ELR (cell line): ENCODE measurements at places on chromosomes 7 and 10.

- DNase-seq = no peak
These were observed 9.0 kb upstream of the GPR141 start for GRCh38 chr7:37674531-37674930.

GRCh38 chr10:26881600-26882331, 21.0 kb upstream of the ABI1 start:
- peak; percentile 81 for DNase-seq

DNA sequence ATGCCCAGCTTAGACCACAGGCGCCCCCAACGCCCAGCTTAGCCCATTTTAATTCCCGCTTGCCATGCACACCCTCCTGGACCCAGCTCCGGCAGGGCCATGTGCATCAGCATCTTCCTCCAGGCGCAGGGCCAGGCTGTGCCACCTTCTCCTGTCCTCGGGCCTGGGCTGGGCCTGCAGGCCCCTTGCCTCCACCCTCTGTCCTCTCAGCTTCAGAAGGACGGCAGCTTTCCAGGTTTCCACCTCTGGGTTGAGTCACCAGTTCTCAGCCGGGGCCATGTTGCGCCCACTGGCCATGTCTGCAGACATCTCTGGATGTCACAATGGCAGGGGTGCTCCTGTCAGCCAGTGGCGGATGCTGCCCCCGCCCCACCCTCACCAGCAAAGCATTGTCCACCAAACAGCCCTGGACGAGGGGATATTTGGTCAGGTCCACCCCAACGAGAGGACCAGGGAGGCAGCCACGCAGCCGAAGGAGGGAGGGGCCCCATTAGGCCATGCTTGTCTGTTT, 59.1 kb upstream of the NKX6-2 start:
- no peak for DNase-seq

DNA sequence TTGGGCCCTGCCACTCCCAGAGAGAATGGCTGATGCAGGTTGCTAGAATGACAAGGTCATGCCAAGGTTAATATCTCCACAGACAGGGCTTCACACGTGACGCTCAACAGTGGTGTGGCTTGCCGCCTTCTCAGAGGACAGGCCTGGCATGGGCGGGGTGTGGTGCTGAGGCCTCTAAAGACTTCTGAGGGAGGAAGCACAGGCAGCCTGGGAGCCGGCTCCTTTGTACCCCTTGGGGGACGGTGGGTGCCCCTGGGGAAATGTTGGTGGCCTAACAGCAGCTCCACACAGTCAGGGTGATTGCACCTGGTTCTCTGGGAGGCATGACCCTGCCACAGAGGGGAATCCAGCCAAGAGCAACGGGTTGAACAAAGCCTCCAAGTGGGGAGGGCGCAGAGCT, 115.1 kb downstream of the PKD1L1 start:
- no peak for DNase-seq

- no peak for DNase-seq
These were observed 108.4 kb downstream of the MKI67 start for GRCh38 chr10:128017822-128018221.

DNA sequence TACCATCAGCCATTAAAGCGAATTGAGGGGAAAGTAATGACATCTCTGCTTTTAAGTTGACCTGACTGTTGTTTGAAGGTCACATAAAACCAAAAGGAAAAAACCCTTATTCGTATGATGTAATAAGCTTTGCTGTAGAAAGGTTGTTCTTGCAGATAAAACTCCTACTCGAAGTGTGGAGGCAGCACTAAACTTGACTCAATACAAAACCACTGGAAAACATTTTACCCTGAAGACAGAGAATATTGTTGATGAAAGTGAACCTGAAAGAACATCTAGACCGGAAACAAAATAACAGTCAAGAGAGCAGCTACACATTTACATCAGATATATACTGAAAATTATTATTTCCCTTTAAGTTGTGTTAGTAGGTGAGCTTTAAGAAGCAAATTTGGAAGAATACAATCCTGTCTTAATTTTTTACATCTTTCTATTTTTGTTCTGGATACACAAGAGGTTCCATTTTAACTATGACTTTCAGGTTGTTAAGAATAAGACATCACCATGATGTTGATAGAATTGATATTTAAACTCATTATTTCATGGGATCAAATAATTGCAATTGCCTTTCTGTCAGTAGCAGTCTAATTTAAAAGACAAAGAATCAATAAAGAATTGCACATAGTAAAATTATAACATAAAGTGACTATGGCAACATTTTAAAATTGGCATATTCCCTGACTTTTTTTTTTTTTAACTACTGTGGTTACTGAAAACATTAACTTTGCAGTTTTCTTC, 6.4 kb downstream of the ETV1 start:
- no peak for DNase-seq

DNA sequence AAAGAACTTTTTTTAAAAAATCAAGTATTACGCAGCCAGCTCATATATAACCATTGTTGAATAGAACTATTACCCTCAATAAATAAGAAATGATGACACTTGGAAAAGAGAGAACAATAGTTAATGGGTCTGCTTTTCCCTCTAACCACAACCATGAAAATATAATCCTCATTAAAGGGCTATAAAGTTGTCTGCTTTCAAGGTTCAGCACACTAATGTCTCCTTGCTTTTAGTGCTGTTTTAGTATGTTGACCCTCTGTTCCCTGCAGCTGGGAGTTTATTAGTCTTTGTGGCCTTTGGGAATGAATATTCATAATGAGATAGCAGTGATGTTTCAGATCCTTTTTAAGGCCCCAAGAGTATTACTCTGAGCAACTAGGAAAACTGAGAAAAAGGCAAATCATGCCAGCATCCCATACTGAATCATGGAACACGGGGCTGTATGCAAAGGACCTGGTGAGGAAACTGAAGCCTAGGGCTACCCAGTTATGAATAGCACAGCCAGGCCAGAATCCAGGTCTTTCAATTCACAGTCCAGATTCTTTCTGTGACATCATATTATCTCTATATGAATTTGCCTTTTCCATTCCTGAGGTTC, 332.0 kb upstream of the LRGUK start:
- no peak for DNase-seq

DNA sequence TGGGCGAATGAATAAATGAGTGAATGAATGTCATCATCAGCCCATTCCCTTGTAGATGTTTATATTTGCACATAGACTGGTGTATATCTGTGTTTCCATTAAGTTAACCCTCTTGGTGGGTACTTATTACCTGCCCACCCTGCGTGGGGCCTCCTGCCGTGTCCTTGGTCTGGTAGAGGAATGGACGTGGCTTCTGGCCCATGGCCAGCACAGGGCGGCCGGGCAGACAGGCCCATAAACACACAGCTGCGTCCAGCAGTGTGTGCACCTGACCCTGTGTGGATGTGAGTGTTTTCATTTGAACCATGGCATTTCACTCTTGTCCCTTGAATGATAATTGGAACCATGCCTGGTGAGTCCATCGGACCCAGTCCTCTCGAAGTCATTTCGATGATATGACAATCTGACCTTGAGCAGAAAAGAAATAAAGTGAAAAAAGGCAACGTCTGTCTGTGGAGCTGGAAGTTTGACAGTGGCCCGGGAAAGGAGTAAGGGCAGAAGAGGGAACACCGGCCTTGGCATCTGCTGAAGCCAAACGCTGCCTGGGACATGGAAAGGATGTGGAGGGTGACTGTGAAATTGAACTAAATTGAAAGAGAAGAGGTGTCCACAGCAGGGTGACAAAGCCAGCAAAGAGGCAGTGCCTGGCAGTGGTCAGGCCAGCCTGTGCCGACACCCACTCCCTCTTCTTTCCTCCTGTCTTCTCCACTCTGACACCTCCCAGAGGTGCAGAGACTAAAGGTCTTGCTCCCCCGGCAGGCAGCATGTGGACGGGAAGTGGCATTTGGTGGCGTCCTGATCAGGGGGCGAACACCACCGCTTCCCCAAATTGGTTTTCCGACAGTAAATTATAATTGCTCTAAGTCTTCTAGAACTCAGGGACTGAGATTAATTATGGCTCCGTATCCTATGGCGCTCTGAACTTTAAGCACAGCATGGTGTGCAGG, 199.0 kb upstream of the ZMIZ1 start:
- DNase-seq = no peak

DNA sequence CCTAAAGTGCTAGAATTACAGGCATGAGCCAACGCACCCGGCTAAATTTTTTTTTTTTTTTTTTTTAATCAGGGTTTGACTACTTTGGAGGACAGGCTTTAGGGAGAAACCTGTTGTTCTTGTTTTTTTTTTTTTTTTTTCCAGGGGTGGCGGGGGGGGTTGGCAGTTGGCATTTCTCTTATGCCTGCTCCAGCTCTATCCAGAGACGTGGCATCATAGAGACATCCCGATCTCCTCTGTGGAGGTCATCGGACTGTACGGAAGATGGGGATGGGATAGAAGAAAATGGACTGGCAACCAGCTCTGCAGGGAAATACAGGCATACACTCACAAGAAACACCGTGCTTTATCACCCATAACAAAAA, 130.8 kb downstream of the PRPF18 start:
- no peak for DNase-seq

DNA sequence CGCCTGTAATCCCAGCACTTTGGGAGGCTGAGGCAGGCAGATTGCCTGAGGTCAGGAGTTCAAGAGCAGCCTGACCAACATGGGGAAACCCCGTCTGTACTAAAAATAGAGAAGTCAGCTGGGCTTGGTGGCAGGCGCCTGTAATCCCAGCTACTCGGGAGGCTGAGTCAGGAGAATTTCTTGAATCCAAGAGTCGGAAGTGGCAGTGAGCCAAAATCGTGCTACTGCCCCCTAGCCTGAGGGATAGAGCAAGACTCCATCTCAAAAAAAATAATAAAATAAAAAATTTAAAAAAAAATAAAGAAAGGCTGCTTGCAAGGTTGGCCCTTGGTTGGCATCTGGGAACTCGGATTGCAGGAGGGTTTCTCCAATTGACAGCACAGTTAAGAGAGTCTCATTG, 221.6 kb downstream of the DGKI start:
- DNase-seq = peak; percentile 53

DNA sequence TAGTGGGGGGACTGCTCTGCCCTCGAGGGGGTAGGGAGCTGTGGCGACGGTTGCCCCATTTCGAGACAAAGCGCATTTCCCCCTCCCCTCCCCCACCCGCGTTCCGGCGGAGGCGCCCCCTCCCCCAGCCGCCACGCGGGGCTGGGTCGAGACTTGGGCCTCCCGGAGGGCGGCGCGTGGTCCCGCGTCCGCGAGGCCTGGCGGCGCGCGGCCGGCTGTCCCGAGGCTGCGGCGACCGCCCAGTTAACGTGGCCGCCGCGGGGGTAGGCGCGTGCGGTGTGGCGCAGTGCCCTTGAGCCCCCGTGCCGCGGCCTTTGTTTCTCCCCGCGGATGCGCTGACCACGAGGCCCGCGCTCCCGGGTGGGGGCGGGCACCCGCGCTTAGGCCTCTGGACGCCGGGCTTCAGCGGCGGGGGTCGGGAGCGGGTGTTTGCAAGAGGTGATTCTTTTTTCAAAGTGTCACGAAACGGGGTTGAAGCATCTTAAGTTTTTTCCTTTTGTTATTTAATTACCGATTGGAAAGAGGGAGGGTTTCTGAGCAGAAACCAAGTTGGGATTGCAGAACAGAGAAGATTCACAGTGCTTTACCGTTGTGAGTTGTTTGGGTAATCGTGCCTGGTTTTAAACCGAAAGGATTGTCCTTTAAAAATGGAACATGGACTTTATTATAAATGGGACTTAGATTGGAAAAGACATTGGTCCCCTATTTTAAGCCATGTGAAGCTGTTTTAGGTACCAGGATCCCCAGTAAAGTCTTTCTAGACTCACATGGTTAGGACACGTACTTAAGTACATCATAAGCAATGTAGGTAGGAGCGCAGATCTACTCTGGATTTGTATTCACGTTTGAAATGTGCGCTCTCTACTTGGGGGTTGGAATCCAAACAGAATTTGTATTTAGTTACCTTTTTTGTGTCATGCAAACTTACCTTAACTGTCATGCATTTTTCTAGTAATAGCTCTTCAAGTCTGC, 760 bp downstream of the CBX3 start:
- DNase-seq = peak; percentile 54

DNA sequence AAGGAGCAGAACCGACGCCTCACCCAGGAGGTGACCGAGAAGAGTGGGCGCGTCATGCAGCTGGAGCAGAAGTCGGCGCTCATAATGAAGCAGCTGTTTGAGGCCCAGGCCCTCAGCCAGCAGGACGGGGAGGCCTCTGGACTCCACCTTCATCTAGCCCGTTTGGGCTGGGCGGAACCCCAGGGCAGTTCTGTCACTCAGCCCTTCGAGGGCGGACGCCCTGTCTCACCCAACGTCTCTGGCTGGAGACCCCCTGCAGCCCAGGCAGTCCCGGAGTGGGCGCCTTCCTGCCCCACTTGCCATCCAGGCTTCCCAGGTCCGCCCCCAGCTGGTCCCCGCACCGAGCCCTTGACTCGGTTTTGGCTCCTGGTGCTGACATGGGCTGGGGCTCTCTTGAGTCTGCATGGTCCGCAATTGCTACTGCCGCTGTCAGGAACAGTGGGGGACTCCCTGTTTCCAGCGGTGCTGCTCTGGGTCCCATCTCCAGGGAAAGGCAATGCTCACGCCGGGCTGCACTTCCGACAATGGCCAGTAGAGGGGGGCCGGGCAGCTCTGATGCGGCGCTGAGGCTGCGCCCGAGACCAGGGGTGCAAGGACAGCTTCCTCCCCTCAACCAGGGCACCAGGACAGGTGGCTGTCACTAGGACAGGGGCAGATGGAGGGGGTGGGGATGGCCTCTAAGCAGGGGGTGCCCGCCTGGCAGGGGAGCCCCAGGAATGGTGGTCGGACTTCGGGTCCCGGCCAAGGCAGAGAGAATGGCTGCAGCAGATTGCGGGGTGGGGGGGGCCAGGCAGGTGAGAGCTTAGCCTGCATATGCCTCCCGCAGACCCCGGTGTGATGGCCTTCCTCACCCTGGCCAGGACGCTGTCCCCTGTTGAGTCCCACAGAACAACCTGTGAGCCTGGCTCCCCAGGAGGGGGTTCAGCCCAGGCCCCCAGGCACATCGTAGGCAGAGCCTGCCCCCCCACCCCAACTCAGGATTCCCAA, 71.2 kb upstream of the KCTD7 start:
- DNase-seq = peak; percentile 54

GRCh38 chr7:131108212-131108940, 219.3 kb upstream of the MKLN1 start:
- peak; percentile 56 for DNase-seq

DNA sequence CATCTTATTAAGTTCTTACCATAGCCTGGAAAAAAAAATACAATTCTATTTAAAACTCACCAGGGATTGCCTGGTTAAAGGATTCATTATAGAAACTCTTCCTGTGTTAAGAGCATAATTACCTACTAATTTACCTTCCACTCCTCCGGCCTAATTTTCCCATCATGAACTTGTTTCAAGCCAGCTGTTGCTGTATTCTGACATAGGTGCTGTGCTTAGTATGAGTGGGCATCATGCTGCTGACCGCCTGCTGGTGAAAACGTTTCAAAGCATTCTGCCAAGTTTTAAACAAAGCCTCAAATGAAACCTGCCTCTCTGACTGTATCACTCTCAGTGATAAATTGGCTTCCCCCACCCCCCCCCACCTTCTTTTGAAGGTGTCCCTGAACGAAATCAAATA, 47.8 kb upstream of the KCNMA1 start:
- no peak for DNase-seq
